ENCODE measurements at places on chromosomes 7 and 10. TPM values are rescaled to one million over a fixed set of nuclear protein-coding genes. Genes with fewer than 3 reads are reported as not detected.

The MYH16 gene
- total RNA-seq, result not detected

The WEE2 gene
- total RNA-seq, result 0.04 TPM

The SFTPA1 gene
- 4.4 TPM for total RNA-seq

The GNGT1 gene
- 0.63 TPM for total RNA-seq

The VSTM4 gene
- total RNA-seq, result 0.71 TPM

The OR13A1 gene
- total RNA-seq, result 0.15 TPM

The SPDYE16 gene
- not detected for total RNA-seq

The PRR15 gene
- total RNA-seq, result 21.2 TPM

The RBP4 gene
- total RNA-seq, result 2.2 TPM

The CTAGE6 gene
- not detected for total RNA-seq

The BTBD16 gene
- total RNA-seq, result not detected

- DNase-seq, result no peak
Observed at GRCh38 chr7:122736183-122736582, 33.5 kb upstream of the RNF148 start.

GRCh38 chr7:156722043-156722826, 81.7 kb downstream of the RNF32 start:
- DNase-seq, result no peak

DNA sequence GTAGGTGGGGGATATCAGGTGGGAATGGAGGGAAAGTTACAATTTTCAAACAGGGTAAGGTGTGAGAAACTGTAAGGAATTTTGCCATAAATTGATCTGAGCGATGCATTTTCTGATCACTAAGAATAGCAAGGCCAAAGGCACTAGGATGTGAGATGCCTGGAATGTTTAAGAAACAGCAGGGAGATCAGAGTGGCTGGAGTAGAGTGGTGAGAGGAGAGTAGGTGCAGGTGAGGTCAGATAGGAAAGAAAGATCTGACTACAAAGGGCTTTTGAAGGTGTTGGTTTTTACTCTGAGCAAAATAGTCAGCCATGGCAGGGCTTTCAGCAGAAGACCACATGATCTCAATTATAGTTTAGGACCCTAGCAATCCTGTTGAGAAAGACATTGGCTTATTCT, 55.0 kb downstream of the HDAC9 start:
- no peak for DNase-seq

- no peak for DNase-seq
Observed at GRCh38 chr10:106402458-106402857, 762.0 kb downstream of the SORCS1 start.

DNA sequence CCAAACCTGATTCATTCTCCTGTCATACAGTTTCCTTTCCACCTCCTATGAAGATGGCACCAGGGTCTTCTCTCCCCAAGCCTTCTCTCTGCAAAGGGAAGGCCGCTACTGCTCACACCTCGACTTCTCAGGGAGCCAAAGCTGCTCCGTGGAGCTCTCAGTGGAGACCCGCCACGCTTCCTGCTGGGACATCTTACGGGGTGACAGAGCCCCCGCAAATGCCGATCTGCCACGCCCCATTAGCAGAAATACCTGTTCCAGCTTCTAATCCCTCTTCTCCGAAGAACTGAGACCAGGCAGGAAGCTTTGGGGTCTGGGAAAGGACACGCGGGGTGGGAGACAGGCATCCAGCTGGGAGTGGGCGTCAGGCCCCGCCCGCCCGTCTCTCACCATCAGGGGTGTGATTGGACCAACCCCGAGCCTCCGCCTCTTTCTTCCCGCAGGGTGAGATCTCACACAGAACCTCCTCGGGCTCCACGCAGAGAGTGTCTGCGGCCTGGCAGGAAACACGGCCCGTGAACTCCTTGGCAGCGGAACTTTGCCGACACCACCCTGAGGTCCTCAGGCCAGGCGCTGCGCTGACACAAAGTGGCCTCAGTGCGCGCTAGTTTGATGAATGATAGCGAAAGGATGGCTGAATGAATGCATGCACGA, 12.0 kb upstream of the CALML5 start:
- DNase-seq, result no peak

- no peak for DNase-seq
Observed at GRCh38 chr7:151888079-151889067, 11.5 kb upstream of the PRKAG2 start.

DNA sequence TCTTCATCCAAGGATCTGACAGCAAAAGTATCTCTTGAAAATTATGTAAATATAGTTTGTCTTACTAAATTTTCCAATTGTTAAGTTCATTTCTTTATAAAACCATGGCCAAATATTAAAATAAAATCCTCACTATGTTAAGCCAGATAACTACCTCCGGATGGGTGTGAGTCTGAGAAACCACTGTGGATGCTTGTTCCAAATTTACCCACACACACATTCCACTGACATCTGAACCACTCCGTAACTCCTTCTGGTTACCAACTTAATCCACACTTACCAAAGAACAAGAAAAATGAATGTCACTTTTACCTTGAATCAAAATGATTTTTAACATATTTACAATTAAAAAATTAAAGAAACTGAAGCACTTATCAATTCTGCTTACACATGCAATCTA, 19.7 kb downstream of the CYTH3 start:
- no peak for DNase-seq

- DNase-seq, result no peak
Observed at GRCh38 chr7:36790311-36790787, 66.1 kb upstream of the AOAH start.

- DNase-seq, result no peak
Observed at GRCh38 chr10:29710128-29710527, 75.4 kb upstream of the SVIL start.

GRCh38 chr10:90799172-90799571, 58.7 kb downstream of the HTR7 start:
- no peak for DNase-seq

DNA sequence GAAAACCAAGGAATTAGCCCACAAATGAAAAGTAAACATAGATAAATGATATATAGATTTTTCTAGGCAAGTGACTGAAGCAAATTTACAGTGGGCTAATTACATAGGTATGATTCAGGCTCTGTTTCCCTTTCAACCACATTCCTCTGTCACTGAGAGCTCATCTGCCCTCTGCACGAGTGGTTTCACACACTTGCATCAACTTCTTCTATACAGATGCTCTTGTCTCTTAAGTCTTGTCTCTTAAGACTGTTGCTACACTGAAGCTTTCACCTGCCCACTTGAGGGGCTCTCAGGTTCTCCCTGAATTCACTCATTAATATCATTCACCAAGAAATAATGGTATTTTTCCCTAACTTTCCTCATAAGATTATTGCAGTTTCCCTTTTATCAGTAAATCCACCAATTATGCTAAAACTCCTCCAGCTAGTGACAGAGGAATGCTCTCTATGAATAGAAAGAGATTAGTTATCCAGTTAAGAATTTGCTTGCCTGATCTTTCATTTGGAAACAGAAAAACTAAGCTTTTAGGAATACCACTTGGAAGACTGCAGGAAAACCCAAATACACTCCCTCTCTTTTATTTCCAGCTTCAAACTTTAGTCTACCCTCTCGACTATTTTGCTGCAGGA, 95.7 kb downstream of the ELAPOR2 start:
- DNase-seq, result no peak

GRCh38 chr10:30562787-30563186, 66.8 kb downstream of the LYZL2 start:
- no peak for DNase-seq

DNA sequence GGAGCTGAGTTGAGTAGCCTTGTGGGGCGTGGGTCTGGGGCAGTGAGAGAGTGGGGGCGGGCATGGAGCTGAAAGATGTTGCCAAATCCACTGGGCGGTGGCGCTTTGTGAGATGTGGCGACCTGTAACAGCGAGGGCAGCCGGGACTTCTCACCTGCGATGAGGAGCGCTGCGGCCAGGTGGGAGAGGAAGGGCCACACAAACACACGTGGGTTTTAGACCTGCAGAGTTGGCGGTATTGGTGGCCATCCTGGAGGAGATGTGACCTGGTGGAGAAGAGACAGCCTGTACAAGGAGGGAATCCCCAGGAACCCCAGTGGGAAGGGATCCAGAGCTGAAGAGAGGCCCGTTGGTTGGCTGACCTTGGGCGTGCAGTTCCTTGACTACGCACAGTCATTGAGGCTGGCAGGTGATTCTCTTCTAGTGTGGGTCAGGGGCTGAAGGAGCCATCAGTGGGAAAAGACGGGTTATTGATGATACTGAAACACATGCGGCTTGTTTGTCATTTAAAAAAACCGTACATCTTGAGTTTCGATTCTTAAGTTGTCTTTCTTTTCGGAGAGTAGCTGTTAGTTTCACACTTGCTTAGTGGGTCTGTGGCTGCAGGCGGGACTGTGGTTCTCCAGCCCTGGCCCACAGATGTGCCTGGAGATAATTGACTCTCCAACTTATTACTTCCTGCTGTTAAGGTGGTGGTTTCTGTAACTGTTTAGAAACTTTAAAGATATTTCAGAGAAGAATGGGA, 2.4 kb downstream of the CHST12 start:
- no peak for DNase-seq

DNA sequence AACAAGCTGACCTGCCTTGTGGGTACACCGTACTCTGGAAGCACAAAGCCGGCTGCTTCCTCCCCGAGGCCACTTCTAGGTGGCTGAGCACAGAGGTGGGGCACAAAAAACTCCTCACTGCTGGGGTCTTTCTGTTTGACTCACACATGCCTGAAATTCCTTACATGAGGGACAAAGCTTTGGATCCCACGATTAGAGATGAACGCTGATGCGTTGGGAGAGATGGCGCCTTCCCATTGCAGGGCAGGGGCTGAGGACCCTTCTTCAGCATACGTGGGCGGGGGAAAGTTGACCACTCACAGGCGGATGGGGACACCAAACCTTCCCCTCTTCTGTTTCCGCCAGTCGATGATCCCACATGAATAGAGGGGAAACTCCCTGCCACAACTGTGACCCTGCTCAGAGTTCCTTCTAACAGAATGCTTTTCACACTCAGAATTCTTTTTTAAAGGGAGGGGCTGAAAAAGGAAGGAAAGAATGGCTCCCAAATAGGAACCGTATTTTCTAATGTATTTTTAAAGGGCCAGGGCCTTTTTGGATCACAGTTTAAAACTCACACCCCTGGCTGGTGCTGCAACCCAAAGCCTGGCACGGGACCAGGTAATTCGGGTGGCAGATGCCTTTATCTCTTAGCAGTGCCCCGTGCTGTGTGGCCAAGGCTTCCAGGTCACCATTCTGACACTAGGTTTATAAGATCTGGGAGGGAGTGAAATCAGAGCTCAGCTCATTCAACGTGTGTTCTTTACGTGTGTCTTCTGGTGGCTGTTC, 134.0 kb downstream of the PRKAG2 start:
- DNase-seq, result no peak

DNA sequence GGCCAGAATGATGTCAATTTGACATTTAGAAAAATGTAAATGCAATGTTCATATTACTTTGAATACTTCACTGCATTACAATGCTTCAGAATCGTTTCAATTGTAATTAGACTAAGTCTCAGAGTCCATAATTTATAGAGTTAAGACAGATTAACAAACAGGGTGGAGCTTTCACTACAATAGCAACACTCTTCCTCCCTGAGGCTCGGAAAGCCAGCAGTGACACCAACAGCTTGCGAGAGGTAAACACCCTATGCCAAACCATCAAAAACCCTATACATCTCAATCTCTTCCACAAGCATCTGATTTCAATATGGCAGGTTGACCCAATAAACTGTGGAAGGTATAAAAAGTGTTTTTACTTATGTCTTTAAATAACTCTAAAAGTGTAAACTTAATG, 72.2 kb downstream of the DOCK4 start:
- no peak for DNase-seq

- no peak for DNase-seq
Observed at GRCh38 chr10:28463676-28464395, 69.1 kb upstream of the WAC start.

- DNase-seq, result no peak
Observed at GRCh38 chr10:121503587-121504051, 94.6 kb downstream of the FGFR2 start.

GRCh38 chr7:84669177-84669732, 474.7 kb upstream of the SEMA3A start:
- no peak for DNase-seq

- DNase-seq, result no peak
Observed at GRCh38 chr10:101691081-101691480, 3.9 kb downstream of the FBXW4 start.

- no peak for DNase-seq
Observed at GRCh38 chr10:74227697-74228424, 76.8 kb downstream of the ADK start.

DNA sequence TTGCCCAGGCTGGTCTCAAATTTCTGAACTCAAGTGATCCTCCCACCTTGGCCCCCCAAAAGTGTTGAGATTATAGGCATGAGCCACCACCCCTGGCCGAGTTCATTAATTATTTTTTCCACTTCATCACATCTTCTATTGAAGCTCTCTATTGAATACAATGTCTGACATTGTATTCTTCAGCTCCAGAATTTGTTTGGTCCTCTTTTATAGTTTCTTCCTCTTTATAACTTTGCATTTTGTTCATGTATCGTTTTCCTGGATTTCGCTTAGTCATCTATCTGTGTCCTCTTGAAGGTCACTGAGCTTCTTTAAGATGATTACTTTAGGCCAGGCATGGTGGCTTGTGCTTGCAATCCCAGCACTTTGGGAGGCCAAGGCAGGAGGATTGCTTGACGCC, 30.2 kb downstream of the NOM1 start:
- DNase-seq, result no peak
